ENCODE measurements at places on chromosomes 7 and 10. TPM values are rescaled to one million over a fixed set of nuclear protein-coding genes. Genes with fewer than 3 reads are reported as not detected.

DNA sequence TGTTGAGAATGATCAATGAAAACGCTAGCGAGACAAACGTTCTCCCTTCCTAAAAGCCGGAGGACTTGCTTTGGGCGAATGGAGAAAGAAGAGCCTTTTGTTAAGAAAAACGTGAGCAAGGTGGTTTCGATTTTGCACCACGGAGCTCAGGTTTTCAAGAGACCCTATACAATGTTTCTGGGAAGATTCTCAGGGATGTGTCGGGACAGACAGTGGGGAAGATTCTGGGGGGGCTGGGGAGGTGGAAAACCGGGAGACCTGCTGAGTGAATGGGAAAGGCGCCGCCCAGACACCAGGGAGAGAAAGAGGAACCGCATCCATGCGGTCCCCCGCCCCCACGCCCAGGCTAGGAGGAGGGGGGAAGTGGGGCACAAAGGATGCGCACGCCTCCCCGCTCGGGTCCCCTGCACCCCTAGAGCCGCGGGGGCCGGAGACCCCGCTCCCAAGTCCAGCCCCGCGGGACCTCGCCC, 745 bp downstream of the YWHAG start:
- no peaks in the 10 kb centered on the region for H3K27me3 ChIP-seq
- peaks cover 39% of the 10 kb centered on the region for H3K4me1 ChIP-seq
- H3K4me3 ChIP-seq: peak overlapping the region; percentile 94
- peak overlapping the region; percentile 98 for H3K27ac ChIP-seq

OPALIN gene
- not detected for total RNA-seq

PLXDC2 gene
- total RNA-seq: 97.0 TPM

DNA sequence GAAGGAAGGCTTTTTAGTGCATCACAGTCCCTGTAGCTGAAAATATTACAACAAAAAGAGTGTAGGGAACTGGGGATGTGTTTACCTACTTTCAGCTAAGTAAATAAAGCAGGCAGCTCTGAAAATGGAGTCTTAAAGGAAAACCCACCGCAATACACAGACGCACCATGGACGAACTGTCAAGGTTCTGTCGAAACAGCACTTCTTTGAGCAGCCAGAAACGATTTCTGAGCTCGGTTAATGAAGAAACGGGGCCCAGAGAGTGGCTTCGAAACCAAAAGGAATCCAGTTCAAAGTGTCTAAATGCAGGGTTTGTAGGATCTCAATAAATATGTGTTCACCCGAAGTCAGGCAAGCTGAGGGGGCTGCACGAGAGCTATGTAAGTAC, 275.4 kb upstream of the NEBL start:
- H3K4me1 ChIP-seq: peaks cover 32% of the 10 kb centered on the region
- H3K27me3 ChIP-seq: peaks cover 14% of the 10 kb centered on the region
- H3K36me3 ChIP-seq: no peaks in the 10 kb centered on the region
- peak overlapping the region; percentile 81 for H3K4me3 ChIP-seq
- H3K27ac ChIP-seq: peak overlapping the region; percentile 93

UBE2D1 gene
- total RNA-seq: 8.3 TPM

DNA sequence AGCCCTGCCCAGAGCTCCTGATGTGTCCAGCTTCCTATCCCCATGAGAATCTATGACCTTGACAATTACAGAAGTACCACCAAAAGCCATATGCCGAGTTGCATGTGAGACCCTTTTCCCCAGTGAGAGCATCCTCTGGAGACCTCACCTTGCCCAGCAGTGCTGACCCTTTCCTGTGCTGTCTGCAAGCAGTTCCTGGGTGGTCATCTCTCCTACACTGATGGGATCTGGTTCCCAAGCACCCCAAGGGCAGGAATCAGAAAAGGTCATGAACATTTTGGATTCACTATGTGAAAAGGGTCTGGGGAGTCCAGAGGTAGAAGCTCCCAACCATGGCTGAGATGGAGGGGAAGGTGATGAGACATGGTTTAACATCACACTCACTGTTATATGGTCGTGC, 18.2 kb downstream of the SFTPD start:
- no peaks in the 10 kb centered on the region for H3K36me3 ChIP-seq
- DNase-seq: no peak
- peaks cover 8% of the 10 kb centered on the region for H3K4me1 ChIP-seq
- H3K4me3 ChIP-seq: no peak overlapping the region

- no peak for DNase-seq
- H3K36me3 ChIP-seq: no peaks in the 10 kb centered on the region
- no peaks in the 10 kb centered on the region for H3K4me1 ChIP-seq
- no peaks in the 10 kb centered on the region for H3K27me3 ChIP-seq
- H3K27ac ChIP-seq: no peak overlapping the region
- H3K4me3 ChIP-seq: no peak overlapping the region
These were observed 117.4 kb downstream of the LHPP start for GRCh38 chr10:124579011-124579399.

- H3K27me3 ChIP-seq: peaks cover 26% of the 10 kb centered on the region
- DNase-seq: no peak
- H3K27ac ChIP-seq: no peak overlapping the region
- H3K36me3 ChIP-seq: no peaks in the 10 kb centered on the region
- no peak overlapping the region for H3K4me3 ChIP-seq
- H3K4me1 ChIP-seq: peaks cover 11% of the 10 kb centered on the region
These were observed 4.8 kb upstream of the VIPR2 start for GRCh38 chr7:159149488-159149887.

DNA sequence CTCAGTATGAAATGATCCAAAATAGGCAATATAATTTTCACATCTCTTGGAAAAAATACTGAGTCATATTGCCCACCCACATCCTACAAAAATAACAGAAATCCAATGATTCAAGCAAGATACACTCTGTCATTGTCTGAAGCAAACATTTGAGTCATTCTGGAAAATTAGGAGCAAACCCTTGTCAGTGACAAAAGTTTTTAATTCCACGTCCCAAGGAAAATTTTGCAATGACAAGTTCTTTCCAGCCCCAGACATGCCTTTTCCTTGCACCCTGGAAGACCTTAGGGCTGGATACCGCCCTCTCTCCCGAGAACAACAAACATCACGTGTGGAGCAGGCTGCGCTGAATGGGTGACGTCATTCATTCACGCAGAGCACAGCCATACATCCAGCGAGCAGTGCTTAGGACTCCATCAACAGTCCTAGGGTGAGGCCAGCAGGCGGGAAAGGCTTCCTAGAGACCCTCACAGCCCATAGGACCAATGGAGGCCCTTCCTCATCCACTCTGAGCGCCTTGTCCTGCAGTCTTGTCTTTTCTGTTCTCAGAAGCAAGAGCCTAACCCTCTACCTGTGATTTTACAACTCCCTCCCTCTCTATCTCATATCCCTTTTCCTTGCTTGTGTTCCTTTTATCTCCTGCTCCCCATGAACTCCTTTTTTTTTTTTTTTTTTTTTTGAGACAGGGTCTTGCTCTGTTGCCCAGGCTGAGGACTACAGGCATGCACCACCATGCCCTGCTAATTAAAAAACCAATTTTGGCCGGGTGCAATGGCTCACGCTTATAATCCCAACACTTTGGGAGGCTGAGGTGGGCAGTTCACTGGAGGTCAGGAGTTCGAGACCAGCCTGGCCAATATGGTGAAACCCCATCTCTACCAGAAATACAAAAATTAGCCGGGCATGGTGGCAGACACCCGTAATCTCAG, 23.5 kb upstream of the KDM7A start:
- H3K27ac ChIP-seq: peak overlapping the region; percentile 73
- peak; percentile 84 for DNase-seq
- H3K27me3 ChIP-seq: no peaks in the 10 kb centered on the region
- no peaks in the 10 kb centered on the region for H3K36me3 ChIP-seq
- H3K4me1 ChIP-seq: peaks cover 18% of the 10 kb centered on the region

TNPO3 gene
- 43.4 TPM for total RNA-seq

PON1 gene
- total RNA-seq: not detected

ACSM6 gene
- 4.7 TPM for total RNA-seq

GRCh38 chr10:103504181-103504783, 10.8 kb downstream of the NEURL1 start:
- H3K4me1 ChIP-seq: no peaks in the 10 kb centered on the region
- H3K27ac ChIP-seq: no peak overlapping the region
- DNase-seq: no peak
- no peaks in the 10 kb centered on the region for H3K36me3 ChIP-seq
- H3K4me3 ChIP-seq: no peak overlapping the region
- peaks cover 28% of the 10 kb centered on the region for H3K27me3 ChIP-seq

- H3K36me3 ChIP-seq: no peaks in the 10 kb centered on the region
- no peak for DNase-seq
- H3K27me3 ChIP-seq: no peaks in the 10 kb centered on the region
- H3K4me1 ChIP-seq: no peaks in the 10 kb centered on the region
- H3K4me3 ChIP-seq: no peak overlapping the region
These were observed 293.4 kb downstream of the CTNNA3 start for GRCh38 chr10:67402620-67403019.

DNA sequence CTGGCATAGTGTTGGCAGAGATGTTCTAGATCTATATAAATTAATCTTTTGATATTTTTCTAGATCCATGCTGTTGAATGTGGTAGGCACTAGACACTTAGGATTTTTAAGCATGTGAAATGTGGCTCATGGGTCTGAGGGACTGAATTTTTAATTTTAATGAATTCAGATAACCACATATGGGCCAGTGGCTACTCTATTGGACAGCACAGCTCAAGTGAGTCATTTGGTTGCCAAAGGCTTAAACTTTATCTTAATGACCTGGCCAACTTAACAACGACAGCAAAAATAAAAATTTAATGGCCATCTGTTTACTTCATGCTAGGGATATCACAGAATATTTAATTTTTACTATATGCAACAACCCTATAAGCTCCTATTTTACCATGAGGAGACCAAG, 61.4 kb downstream of the CDK14 start:
- DNase-seq: no peak
- H3K4me1 ChIP-seq: peaks cover 4% of the 10 kb centered on the region
- no peaks in the 10 kb centered on the region for H3K36me3 ChIP-seq
- H3K27ac ChIP-seq: no peak overlapping the region
- H3K4me3 ChIP-seq: no peak overlapping the region

GRCh38 chr10:59905731-59906416, 482 bp downstream of the CCDC6 start:
- H3K27me3 ChIP-seq: no peaks in the 10 kb centered on the region
- DNase-seq: peak; percentile 73
- no peaks in the 10 kb centered on the region for H3K36me3 ChIP-seq

GRCh38 chr7:27944643-27945042, 204.7 kb downstream of the TAX1BP1 start:
- H3K4me3 ChIP-seq: no peak overlapping the region
- H3K36me3 ChIP-seq: peaks cover 4% of the 10 kb centered on the region
- H3K27me3 ChIP-seq: no peaks in the 10 kb centered on the region
- H3K4me1 ChIP-seq: peaks cover 9% of the 10 kb centered on the region
- DNase-seq: no peak

DNA sequence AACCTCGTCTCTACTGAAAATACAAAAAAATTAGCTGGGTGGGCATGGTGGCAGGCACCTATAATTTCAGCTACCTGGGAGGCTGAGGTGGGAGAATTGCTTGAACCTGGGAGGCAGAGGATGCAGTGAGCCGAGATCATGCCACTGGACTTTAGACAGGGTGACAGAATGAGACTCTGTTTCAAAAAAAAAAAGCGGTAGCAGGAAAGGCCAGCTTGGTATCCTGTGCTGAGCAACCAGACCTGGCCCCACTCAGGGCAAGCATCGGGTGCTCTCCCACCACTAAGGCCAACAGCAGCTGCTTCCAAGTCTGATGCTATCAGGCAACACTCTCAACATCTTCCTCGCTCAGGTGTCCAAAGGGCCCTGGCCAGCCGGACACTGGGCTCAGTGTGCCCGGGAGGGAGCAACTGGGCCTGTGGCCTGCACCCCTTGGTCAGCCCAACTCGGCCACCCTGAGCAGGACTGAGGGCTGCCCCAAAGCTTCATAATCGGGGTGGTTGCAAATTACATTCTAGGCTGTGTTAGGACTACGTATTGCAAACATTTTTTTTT, 44.3 kb upstream of the MSMB start:
- no peaks in the 10 kb centered on the region for H3K4me1 ChIP-seq
- H3K36me3 ChIP-seq: no peaks in the 10 kb centered on the region
- H3K27me3 ChIP-seq: no peaks in the 10 kb centered on the region

GRCh38 chr10:43131256-43131655, 7.0 kb upstream of the CSGALNACT2 start:
- no peak overlapping the region for H3K4me3 ChIP-seq
- no peaks in the 10 kb centered on the region for H3K36me3 ChIP-seq
- no peak overlapping the region for H3K27ac ChIP-seq
- peaks cover 7% of the 10 kb centered on the region for H3K4me1 ChIP-seq
- no peak for DNase-seq

DNA sequence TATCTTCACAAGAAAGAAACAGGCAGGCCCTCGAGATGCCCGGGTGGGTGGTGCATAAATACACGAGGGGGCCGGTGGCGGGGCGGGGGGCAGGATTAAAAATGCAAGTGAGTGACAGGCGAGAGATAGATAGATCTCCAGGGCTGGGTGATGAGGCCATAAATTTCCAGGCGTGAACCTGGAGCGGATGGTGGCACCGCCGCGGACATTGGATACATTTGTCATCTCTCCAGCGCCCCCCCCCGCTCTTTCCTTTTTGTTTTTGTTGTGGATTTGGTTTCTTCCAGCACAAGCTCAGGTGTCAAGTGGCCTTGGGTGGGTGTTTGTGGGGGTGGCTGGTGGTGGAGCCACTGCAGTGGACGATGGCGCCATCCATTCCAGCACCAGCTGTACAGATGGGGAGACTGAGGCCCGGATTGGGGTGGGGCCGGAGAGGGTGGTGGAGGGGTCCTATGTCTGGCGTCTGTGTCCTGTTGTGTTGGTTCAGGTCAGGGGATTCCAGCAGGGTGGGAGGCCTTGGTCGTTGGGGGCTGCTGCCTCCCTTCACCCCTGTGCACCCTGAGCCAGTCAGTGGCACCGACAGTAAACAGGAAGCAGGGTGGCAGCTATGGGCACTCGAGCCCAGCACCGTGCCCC, 2.9 kb downstream of the ELFN1 start:
- H3K4me1 ChIP-seq: peaks cover 33% of the 10 kb centered on the region
- H3K36me3 ChIP-seq: no peaks in the 10 kb centered on the region
- no peak overlapping the region for H3K4me3 ChIP-seq

- no peaks in the 10 kb centered on the region for H3K27me3 ChIP-seq
- DNase-seq: no peak
- H3K36me3 ChIP-seq: no peaks in the 10 kb centered on the region
- H3K4me1 ChIP-seq: peaks cover 7% of the 10 kb centered on the region
- H3K4me3 ChIP-seq: no peak overlapping the region
- H3K27ac ChIP-seq: no peak overlapping the region
These were observed 64.4 kb downstream of the ASB13 start for GRCh38 chr10:5601826-5602495.

TRPV5 gene
- total RNA-seq: not detected

GRCh38 chr7:29013082-29013695, 55.1 kb upstream of the TRIL start:
- H3K4me3 ChIP-seq: no peak overlapping the region
- H3K27ac ChIP-seq: no peak overlapping the region
- no peaks in the 10 kb centered on the region for H3K27me3 ChIP-seq
- DNase-seq: no peak
- H3K36me3 ChIP-seq: no peaks in the 10 kb centered on the region
- H3K4me1 ChIP-seq: no peaks in the 10 kb centered on the region

CHN2 gene
- total RNA-seq: 3.3 TPM

DNA sequence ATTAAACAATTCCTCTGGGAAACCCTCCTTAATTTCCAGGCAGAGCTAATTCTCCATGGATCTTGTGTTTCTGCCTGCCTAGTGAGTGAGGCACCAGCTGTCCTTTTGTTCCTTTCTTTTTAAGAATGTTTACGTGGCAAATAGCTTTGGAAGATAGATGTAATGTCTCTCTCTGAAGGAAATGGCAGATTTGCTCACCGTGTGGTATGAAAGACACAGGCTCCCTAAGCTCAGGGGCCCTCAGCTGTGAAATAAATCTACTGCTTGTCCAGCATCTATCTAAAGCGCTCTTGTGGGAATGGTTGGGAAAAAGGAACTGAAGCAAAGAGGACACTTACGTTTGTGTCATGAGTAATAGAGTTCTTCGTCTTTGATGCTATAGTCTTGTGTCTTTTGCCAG, 64.6 kb downstream of the FAS start:
- no peaks in the 10 kb centered on the region for H3K36me3 ChIP-seq
- no peaks in the 10 kb centered on the region for H3K4me1 ChIP-seq
- no peaks in the 10 kb centered on the region for H3K27me3 ChIP-seq
- H3K4me3 ChIP-seq: no peak overlapping the region
- no peak overlapping the region for H3K27ac ChIP-seq

DDC gene
- total RNA-seq: not detected

CYP3A7 gene
- total RNA-seq: not detected
